ENCODE measurements at places on chromosomes 3 and 15. TPM values are rescaled to one million over a fixed set of nuclear protein-coding genes. Genes with fewer than 3 reads are reported as not detected.

- no peak for DNase-seq
These were observed 1.2 kb downstream of the RHO start for GRCh38 chr3:129529436-129530210.

GRCh38 chr15:74060251-74060650 is 22.1 kb downstream of the GOLGA6A start:
- DNase-seq = no peak

GRCh38 chr3:186570941-186571643 is 572 bp downstream of the DNAJB11 start:
- DNase-seq = peak; percentile 48

DNA sequence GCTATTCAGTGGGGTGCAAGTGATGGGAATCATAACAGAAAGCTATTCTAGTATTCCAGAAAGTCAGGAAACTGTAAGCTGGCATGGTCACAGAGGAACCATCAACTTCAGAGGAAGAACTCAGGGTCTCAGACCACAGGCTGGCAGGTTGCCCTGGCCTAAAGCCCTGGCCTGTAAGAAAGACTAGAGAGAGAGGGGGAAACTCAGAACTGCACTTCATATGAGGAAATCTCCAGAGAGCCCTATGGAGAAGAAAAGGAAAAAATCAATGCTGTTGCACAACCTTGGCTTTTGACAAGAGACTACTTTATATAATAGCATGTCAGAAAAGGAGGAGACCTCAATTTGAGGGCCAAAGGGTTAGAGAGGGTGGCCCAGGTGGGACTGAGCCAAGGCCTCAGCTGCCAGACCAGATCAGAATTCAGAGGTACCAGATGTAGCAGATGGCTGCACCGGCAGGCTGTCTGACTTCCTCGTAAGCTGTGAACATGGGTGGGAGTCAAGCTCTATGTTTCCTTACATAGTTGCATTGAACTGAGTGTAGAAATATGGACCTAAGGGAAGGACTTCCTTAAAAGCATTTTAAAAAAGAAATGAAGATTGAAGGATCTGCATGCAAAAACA is 333.8 kb downstream of the PDCD6IP start:
- no peak for DNase-seq

GRCh38 chr3:106228271-106228670 is 359.5 kb upstream of the CBLB start:
- peak; percentile 47 for DNase-seq

Gene SCN5A
- not detected for total RNA-seq

Gene CHRM5
- not detected for total RNA-seq

GRCh38 chr15:98684436-98684835 is 36.1 kb downstream of the IGF1R start:
- DNase-seq = no peak

- no peak for DNase-seq
These were observed 10.8 kb downstream of the CACNA2D3 start for GRCh38 chr3:54133196-54133595.

Gene TLR9
- 0.64 TPM for total RNA-seq

GRCh38 chr3:12289524-12289923 is 654 bp downstream of the PPARG start:
- DNase-seq = no peak

DNA sequence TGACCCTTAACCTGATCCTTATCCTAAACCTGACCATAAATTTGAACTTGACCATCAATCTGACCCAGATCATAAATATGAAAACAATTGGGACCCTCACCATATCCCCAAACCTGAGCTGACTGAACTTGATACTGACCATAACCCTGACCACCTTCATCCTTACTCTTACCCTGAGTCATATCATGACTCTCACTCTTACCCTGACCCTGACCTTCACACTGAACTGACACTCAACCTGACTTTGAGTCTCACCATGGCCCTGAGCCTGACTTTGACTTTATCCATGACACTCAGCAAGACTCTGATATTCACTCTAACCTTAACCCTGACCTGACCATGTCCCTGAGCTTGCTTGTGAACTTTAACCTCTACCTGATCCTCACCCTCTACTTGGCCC is 34.3 kb upstream of the SLC25A26 start:
- DNase-seq = no peak

DNA sequence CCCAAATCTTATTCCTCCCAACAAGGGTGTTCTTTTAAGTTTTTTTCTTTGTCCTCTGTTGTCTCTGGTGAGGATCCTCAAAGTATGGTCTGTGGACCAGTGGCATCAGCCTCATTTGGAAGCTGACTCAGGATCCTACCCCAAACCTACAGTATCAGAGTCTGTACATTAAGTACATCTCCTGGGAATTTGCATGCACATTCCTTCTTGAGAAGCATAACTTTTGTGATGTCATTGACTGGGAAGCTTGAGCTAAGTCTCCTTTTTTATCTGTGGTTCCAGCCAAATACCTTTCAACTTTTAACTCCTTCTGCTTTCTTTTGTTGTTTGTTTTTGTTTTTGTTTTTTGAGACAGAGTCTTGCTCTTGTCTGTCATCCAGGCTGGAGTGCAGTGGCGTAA is 40.5 kb downstream of the ARMC8 start:
- DNase-seq = no peak

GRCh38 chr3:188889054-188889491 is 282.7 kb upstream of the TPRG1 start:
- DNase-seq = no peak

DNA sequence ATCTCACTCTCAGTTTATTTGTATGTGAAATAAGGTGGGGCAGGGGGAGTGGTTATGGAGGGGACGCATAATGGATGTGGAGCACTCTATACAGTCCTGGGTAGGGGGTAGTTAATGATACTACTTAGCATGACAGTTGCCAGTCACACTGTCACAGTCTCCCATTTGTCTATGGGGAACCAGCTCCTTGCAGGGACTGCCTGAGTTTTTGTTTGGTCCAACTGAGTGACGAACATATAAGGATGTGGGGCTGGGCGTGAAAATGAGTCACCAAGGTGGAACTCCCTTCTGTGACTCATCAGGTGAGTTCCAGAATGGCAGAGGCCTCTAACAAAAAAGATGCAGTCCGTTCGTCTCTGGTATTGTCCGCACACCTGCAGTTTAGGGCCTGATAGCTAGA is 235.3 kb upstream of the ST8SIA2 start:
- DNase-seq = peak; percentile 66

DNA sequence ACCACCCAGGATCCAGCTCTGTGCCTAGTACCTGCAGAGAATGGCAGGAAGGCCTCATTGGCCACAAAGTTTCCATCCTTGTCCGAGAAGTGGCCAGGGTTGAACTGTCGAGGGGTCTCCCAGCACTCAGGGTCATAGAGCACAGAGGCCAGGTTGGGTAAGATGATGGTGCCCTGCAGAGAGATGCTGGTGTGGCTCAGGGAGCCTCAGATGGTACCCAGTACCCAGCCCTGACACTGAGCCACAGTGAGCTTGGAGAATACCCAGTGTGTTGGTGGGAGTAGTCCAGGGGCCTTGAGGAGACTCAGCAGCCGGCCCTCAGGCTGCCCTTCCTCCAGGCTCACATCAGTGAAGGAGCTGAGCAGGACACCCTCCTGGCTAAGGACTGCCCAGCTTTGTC is 11.5 kb upstream of the PARL start:
- DNase-seq = no peak

Gene PARP14
- 133 TPM for total RNA-seq

GRCh38 chr3:188036375-188037194 is 117.4 kb upstream of the LPP start:
- no peak for DNase-seq

Gene EPHB1
- 0.35 TPM for total RNA-seq

DNA sequence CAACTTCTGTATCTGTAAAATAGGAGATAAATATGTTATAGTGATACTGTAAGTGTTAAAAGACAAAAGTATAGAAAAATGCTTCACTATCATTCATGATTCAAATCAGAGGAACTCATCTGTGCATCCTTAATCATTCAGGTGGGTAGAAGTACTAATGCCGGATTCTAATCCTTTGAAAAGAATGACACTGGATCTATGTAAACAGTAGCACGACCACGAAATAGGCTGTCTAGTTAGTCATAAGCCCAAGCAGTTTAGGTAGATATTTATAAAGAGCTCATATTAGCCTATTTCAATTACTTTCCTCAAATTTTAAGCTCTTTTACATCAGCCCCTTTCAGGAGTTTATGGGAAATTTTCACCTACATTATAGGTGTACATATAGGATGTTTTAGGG is 437.9 kb downstream of the SOX2 start:
- no peak for DNase-seq

DNA sequence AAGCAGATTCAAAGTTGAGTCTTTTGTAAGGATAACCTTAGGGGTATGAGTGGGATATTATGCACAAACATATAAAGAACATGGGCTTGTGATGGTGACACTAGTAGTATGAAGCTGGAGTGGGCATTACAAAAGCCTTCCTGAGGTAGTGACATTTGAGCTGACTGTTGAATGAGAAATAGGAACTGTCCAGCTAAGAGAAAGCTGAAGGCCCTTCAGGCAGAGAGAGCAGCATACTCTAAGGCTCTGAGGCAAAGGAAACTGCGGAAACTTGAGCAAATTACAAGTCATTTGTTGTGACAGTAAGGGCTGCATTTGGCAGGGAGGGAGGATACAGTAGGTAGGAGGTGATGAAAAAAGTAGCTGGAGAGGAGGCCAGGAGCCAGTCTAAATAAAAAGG is 190.7 kb upstream of the CD96 start:
- DNase-seq = no peak

GRCh38 chr15:70172566-70173225 is 75.0 kb upstream of the TLE3 start:
- no peak for DNase-seq

DNA sequence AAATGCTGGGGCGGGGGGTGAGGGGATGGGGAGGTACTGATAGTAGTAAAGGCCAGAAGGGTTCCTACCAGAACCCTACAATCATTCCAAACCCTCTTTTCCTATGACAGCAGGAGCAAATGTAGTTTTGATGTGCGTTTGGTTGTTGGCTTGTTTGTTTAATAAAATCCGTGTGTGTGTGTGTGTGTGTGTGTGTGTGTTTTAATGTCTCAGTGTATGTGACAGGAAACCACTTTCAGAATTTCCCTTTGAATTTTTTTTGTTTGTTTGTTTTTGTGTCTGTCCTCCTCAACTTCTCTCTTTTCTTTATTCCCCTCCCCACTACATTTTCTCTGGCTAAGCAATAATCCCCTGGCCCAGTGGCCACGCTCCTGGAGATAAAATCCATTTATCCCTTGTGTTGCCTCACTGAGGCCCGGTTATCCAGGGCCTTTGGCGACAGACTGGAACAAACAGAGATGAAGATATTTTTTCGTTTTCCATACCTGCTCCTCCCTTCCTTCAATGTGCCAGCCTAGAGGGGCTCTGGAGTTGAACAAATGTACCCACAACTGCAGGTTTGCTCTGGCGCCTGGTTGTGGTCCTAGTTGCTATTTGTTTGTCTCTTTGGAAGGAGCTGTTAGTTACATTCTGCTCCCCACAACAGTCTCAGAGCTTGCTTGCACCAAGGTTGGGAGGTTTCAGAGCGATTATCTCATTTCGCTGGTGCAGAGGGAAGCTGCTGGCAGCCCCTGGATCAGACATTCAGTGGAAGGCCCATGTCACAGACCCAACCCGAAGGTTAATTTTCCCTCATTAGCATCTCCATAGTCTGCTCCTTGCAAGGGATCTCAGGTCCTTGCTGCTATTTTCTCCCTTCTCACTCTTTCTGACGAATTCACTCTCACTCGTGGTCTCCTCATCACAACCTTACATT is 17.9 kb downstream of the NR2F2 start:
- no peak for DNase-seq

Gene GASK1A
- total RNA-seq = not detected

GRCh38 chr15:33894193-33894592 is 74.1 kb upstream of the CHRM5 start:
- DNase-seq = no peak

Gene CSTA
- total RNA-seq = not detected

Gene HACD2
- total RNA-seq = 17.8 TPM

DNA sequence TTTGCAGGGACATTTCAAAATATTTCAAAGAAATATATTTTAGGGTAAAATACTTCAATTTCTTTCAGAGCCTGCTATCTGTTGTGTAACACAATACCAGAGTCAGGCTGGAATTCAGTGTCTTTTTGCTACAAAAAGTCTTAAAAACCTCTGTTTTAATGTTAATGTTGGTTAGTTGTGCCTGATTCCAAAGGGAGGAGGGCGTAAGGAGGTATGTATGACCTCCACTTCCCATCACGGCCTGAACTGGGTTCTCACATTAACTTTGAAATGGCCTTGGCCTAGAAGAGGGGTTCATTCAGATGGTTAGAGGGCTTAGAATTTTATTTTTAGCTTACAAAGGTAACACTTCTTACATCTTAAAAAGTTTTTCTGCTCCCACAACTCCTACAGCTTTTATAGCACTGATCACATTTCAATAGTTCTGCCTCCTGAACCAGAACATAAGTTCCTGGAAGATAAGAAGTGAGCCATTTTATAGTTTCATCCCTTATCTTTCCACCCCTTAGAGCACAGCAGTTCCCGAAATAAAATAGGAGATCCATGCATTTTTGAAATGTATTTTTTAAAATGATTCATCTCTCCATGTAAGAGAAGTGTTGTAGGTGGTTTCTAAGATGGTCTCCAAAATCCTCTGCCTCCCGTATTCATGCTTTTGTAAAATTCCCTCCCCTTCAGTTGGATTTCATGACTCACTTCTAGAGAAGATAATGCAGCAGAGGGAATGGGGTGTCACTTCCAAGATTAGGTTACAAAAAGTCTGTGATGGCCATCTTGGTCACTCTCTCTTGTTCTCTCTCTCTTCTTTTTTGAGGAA is 543.1 kb upstream of the NECTIN3 start:
- DNase-seq = no peak

DNA sequence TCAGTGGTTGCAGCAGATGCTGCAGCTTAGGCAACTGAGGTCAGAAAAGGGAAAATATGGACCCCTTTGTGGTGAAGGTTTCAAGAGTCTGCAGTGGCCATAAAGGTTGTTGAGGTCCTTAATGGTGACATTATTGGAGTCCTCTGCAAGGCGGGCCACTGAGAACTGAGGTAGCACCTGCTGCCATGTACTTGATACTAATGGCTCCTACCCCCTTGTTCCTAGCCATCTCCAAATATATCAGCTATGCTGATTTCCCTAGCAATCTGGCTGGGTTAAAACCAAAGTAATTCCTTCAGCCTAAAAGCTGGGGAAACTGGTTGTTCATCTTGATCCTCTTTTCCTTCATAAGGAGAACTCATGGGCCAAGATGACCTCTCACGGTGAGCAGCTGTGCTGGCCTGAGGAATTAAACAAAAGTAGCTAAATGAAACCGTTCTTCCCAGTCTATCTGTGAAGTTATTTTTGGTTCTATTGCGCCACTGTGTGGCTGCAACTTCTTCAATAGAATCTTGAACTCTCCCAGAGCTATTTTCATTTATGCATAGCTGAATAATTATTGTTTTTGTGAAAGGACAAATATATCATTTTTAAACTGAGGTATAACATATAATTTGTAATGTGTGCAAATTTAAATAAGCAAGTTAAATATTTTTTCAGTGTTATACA is 76.1 kb upstream of the PLSCR4 start:
- DNase-seq = no peak

Gene PP2D1
- not detected for total RNA-seq

- no peak for DNase-seq
These were observed 15.5 kb downstream of the SRPRB start for GRCh38 chr3:133820889-133821675.

Gene DUOX1
- not detected for total RNA-seq

Data from activated CD8-positive, alpha-beta memory T cell treated with anti-CD3 and anti-CD28 coated beads, Interleukin-2, amount 10 ng/mL, durations not matched to agents 7 days and 5 days (primary cell).